DMS53 (cell line): ENCODE measurements at places on chromosomes 1 and 21.

DNA sequence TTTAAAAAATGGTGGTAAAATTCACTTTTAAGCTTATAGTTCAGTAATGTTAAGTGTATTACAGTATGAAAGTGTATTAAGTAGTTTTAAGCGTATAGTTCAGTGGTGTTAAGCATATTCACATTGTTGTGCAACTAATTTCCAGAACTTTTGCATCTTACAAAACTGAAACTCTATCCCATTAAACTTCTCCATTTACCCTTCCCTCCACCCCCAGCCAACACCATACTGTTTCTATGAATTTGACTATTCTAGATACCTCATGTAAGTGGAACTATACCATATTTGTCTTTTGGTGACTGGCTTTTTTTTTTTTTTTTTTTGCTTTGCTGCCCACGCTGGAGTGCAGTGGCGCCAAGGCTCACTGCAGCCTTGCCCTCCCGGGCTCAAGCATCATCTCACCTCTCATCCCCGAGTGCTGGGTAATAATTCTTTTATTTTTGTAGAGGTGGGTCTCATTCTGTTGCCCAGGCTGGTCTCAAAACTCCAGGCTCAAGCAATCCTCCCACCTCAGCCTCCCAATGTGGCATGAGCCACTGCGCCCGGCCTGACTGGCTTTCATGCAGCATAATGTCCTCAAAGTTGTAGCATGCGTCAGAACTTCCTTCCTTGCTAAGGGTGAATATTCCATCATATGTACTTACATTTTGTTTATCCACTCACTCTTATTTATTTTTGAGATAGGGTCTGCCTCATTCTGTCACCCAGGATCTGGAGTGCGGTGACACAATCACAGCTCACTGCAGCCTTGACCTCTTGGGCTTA, 45.1 kb upstream of the BMP8B start:
- no peak for DNase-seq

DNA sequence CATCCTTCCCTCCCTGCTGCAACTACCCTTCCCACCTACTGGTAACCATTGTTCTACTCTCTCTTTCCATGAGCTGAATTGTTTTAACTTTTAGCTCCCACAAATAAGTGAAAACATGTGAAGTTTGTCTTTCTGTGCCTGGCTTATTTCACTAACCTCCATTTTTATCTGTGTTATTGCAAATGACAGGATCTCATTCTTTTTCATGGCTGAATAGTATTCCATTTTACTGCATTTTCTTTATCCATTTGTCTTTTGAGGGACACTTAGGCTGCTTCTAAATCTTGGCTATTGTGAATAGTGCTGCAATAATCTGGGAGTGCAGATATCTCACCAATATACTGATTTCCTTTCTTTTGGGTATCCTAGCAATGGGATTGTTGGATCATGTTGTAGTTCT, 80.6 kb downstream of the NOS1AP start:
- no peak for DNase-seq

GRCh38 chr21:34546542-34546941, 34.5 kb upstream of the KCNE1 start:
- DNase-seq: no peak

GRCh38 chr1:34754964-34755637, at the start of gene GJB5:
GJB5 (plus strand) TSS chr1:34755047; CDS start chr1:34757331, 2,284 bp downstream.
- DNase-seq: no peak

DNA sequence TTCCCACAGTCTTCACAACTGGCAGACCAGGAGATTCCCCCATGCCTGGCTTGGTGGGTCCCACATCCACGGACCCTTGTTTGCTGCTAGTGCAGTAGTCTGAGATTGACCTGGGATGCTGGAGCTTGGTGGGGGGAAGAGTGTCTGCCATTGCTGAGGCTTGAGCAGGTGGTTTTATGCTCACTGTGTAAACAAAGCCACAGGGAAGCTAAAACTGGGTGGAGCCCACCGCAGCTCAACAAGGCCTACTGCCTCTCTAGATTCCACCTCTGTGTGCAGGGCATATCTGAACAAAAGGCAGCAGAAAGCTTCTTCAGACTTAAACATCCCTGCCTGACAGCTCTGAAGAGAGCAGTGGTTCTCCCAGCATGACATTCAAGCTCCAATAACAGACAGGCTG, 177.3 kb upstream of the ETV3 start:
- peak; percentile 65 for DNase-seq

DNA sequence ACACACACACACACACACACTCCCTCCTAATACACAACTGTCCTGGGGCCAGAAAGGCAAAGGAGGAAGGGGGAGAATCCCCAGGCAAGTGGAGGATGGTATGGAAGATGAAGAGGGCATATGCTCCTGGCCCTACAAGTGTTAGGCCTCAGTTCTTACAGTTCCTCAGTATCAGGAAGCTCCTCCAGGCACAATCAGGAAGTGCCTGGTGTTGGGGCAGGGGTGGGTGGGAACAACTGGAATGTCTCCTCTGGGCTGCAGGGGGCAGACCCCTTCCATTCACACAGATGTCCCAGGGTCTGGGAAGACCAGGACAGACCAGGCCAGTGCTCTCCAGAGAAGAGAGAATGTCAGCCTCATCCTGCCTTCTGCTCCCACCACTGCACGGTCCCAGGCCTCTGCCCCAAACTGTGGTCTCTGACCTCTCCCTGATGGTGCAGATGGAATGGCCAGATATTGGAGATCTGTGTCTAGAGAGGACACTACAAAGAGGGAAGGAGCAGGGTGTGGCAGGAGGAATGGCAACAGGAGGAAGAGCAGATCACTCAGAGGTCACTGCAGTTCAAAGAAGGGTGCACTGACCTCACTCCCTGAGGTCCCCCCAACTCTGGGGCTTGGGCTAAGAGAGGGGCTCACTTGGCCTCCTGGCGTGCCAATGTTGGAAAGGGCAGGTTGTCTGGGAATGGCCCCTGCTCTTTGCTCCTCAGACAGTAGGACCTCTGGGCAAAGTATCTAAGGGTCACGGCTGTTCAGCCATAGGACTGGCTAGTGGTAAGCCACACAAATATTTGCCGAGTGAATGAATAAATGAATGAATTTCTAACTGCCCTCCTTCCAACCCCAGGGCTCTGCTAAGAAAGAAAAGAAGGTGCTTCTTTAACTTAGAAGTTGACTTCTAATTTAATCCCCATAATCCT, 2.5 kb upstream of the DENND2D start:
- DNase-seq: peak; percentile 62

DNA sequence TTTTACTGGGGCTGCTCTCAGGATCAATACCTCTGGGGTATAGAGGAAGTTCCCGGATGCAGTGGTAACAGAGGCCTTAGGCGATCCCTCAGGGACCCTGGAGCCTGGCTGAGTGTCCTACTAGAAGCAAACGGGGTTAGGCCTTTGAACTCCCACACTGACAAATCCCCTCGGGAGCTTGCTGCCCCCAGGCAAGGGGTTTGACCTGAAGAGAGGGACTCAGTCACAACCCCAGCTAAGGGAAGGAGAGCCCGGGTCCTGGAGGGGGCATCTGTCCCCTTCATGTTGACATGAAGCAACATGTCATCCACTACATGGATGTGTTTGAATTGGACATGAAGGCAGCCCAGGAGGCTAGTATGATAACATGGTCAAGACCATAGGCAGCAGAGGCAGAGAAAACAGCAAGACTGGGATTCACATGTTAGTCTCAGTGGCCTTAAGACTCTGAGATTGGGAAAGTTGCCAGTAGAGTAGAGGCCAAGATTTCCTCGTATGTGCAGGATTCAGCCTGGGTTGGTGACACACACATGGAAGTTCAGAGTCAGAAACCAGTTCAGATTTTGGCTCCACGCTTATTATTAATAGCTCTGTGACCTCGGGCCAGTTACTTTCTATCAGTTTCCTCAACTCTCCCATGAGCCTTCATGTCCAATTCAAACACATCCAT, 101.5 kb downstream of the KCNN3 start:
- no peak for DNase-seq

DNA sequence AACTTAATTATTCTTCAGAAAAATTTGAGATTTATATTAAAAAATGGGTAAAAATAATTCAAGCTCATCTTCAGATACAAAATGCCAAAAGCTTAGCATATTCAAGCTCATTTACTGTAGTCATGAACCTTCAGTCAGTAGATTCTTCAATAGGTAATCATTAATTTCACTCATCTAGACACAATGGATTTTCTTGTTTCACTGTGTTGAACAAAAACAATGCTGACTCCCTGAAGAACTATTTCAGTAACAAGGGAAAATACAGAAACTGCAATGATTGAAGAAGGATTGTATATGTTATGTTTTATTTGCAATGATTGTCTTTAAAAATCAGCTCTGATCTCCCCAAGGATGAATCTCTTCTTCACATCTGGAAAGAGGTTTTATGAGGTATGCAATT, 9.2 kb upstream of the HOOK1 start:
- DNase-seq: no peak

DNA sequence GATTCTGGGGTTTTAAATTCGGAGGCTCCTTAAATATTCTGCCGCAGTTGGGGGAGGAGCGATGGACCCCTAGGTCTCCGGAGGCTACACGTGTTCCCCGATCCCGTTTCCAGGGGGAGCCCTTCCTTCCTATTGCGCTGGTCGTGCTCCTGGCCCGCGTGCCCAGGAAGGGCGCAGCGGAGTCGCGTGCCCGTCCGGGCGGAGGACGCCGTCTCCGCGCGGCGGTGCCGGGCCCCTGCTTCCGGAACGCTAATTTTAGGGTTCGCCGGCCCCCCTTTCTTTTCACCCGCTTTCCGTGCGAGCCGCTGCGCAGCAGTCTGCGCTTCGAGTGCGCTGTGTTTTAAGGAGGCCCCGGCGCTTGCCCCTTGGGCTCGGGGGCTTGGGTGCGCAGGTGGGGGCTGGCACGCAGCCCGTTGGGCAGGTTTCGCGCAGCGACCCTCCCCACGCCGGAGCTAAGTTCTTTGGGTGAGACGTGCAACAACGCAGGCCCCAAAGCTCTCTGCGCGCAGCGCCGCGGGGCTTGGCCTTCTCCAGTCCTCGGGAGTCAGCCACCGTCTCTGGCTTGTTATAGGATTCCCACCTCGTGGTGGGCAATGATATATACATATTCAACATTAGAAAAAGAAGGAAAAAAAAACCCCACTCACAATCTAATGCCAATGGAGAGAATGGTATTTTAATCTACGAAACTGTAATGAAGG, 43.5 kb upstream of the DNAJC6 start:
- peak; percentile 81 for DNase-seq
